ENCODE measurements at places on chromosomes 12 and 14. TPM values are rescaled to one million over a fixed set of nuclear protein-coding genes. Genes with fewer than 3 reads are reported as not detected.

DNA sequence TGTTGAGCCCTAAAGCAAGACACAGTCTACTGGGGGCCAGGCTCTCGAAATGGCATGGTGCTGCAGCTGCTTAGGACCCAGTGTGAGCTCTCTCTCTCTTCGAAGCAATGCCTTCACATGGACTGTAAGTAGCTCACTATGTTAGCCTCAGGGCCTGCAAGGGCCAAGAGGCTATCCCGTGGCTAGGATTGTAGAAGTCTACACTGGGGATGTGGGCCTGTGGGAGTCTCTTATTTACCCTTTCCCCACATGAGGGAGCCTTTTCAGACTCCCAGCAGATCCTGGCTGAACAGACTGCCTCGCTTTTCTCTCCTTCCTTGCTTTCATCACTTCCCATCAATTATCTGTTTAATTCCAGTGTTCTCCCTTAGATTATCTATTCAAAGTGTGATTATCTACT lies 101.4 kb downstream of the GPR65 start:
- no peaks in the 10 kb centered on the region for H3K4me1 ChIP-seq
- DNase-seq, result no peak
- no peaks in the 10 kb centered on the region for H3K27me3 ChIP-seq
- H3K36me3 ChIP-seq, result no peaks in the 10 kb centered on the region
- H3K4me3 ChIP-seq, result no peak overlapping the region
- H3K27ac ChIP-seq, result no peak overlapping the region

- no peak overlapping the region for H3K4me3 ChIP-seq
- H3K36me3 ChIP-seq, result no peaks in the 10 kb centered on the region
- no peak overlapping the region for H3K27ac ChIP-seq
- DNase-seq, result no peak
- H3K4me1 ChIP-seq, result no peaks in the 10 kb centered on the region
Measured at GRCh38 chr12:95673576-95673975, 117.0 kb downstream of the NTN4 start.

DNA sequence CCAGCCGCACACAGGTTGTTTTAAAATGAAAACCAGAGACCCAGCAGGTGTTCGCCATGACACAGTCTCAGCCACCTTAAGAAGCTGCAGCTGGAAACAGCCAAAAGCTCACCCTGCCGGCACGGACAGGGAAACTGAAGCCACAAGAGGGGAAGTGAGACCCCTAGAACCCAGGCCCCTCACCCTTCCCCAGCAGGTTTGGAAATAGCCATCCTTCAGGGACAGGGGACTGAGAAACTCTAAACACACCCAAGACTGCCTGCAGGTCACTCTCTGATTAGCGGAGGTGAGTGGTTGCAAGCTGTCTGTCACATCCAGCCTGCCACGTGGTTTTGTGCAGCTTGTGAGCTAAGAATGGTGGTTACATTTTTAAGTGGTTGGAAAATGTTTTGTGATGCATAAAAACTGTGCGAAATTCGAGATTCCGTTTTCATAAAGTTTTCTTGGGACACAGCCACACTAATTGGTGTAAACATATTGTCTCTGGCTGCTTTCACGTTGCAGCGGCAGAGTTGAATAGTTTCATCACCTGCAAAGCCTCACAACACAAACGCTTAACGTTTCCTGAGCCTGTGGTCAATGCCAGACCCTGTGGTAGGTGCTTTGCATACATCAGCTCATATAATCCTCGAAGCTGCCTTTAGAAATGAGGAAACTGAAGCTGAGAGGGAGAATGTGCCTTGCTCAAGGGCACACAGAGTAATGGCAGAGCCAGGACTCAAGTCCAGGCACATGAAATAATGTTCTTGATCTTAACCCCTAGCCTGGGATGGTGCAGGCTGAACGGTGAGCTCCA lies 1.7 kb upstream of the SELPLG start:
- H3K36me3 ChIP-seq, result no peaks in the 10 kb centered on the region
- no peak overlapping the region for H3K27ac ChIP-seq
- peaks cover 18% of the 10 kb centered on the region for H3K4me1 ChIP-seq
- H3K4me3 ChIP-seq, result no peak overlapping the region
- H3K27me3 ChIP-seq, result peaks cover 4% of the 10 kb centered on the region

GRCh38 chr14:69039288-69039628 lies 60.2 kb upstream of the ACTN1 start:
- no peaks in the 10 kb centered on the region for H3K36me3 ChIP-seq
- peak; percentile 21 for DNase-seq
- peaks cover 23% of the 10 kb centered on the region for H3K4me1 ChIP-seq
- H3K4me3 ChIP-seq, result no peak overlapping the region
- peaks cover 5% of the 10 kb centered on the region for H3K27me3 ChIP-seq

Gene ETFRF1
- polyA plus RNA-seq, result 13.6 TPM

- H3K4me3 ChIP-seq, result no peak overlapping the region
- no peaks in the 10 kb centered on the region for H3K36me3 ChIP-seq
- H3K27ac ChIP-seq, result no peak overlapping the region
- H3K27me3 ChIP-seq, result no peaks in the 10 kb centered on the region
Measured at GRCh38 chr12:63949902-63950301, 105.4 kb downstream of the SRGAP1 start.

DNA sequence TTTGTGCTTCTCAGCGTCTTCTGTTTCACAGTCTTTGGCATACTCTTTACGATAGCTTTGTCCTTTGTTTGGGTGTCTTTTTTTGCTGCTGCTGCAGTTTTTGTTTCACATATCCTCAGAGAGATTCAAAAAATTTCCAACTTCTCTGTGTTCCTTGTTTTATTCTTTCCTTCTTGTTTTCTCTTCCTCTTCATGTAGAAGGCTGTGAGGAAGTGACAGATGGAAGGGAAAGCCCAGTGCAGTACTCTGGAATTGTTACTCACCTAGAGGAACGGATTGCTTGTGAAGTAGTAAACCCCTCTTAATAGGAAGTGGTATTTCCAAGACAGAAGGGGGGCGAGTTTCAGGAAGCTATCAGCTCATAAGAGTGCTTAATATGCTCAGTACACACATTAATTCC lies 1.7 kb downstream of the CREBL2 start:
- no peaks in the 10 kb centered on the region for H3K36me3 ChIP-seq
- peaks cover 19% of the 10 kb centered on the region for H3K4me1 ChIP-seq
- DNase-seq, result no peak
- H3K27ac ChIP-seq, result no peak overlapping the region
- H3K4me3 ChIP-seq, result no peak overlapping the region

GRCh38 chr12:43238281-43238680 lies 313.7 kb downstream of the ADAMTS20 start:
- no peaks in the 10 kb centered on the region for H3K4me1 ChIP-seq
- H3K4me3 ChIP-seq, result no peak overlapping the region
- H3K36me3 ChIP-seq, result no peaks in the 10 kb centered on the region

DNA sequence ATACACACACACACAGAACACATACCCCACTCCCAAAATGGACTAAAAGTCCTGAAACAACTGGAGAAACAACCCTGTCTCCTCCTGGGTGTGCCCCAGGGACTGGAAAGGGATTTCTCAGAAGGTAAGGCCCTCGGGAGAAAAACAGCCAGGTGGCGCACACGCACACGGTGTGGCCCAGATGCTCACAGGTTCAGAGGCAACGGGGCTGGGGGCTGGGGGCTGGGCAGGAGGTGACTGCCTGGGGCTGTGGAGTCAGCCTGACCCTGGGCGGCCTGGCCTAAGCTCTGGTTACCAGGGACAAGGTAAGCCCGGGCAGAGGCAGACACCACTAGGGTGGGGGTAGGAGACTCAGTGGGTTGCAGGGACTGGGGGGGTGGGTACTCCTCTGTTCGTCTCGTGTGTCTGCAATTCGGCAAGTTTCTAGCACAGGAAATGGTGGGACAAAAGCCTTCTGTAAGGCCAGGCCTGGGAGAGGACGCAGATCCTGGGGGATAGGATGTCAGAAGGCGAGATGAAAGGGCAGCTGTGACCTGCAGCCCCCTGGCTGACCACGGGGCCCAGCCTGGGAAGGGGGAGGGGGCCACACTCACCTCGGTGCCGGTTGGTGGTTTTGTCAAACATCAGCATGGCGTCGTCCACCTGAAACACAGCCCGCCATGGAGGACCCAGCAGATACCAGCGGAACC lies 10.4 kb downstream of the MSI1 start:
- DNase-seq, result no peak
- peaks cover 30% of the 10 kb centered on the region for H3K27me3 ChIP-seq
- H3K4me1 ChIP-seq, result peaks cover 3% of the 10 kb centered on the region
- H3K36me3 ChIP-seq, result no peaks in the 10 kb centered on the region
- no peak overlapping the region for H3K4me3 ChIP-seq

DNA sequence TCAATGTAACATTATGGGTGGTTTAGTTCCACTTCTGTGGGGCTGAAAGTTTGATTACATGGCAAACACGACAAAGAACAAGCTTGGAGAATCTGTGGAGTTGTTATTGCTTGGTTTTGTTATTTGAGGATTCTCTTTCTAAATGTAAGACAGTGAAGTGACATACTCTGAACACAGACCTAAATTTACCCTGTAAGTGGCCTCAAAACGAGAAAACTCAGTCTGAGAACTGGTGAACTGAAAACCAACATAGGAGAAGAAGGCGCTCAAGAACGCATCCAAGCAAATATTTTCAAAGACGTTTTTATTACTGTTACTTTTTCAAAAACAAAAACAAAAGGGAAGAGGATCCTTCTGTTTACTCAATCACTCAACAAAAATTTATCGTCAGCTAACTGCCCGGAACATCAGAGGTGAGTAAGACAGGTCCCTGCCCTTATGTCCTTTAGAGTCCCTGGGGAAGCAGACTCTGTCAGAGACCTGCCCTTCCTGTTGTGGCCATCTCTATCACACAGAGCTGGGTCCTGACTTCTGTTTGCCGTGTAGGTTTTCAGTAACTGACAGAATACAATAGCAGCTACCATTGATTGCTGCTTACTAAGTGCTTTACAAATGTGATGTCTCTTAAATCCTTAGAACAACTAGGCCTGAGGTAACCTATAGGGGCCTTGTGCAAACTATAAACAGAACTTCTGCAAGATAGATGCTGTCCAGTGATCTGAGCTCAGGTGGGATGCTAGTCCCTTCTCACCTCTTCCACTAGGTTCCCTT lies 79.3 kb upstream of the C12orf71 start:
- no peak for DNase-seq
- H3K4me1 ChIP-seq, result no peaks in the 10 kb centered on the region
- no peaks in the 10 kb centered on the region for H3K27me3 ChIP-seq
- no peak overlapping the region for H3K4me3 ChIP-seq
- H3K27ac ChIP-seq, result no peak overlapping the region

DNA sequence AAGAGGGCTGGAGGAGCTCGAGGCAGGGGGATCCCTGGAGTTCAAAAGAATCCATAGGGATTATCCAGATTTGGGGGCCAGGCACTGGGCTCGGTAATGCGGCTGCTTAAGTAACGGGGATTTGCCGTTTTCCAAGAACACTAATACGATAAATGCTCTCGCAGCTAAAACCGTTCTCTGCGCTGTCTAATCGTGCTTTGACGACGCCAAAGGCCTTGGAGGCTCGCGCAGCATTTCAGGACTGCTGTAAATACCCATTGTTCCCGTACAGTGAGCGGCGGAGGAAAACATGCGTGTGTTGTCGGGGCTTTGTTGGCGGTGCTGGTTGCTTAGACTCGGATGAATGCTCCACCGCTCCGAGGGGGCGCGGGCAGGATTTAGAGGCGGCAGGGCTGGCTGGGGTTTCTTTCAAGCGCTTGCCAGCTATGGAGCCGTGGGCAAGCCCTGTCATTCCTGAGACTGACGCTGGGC lies 26.2 kb downstream of the DIO3 start:
- no peaks in the 10 kb centered on the region for H3K27me3 ChIP-seq
- DNase-seq, result no peak
- H3K27ac ChIP-seq, result no peak overlapping the region
- no peaks in the 10 kb centered on the region for H3K4me1 ChIP-seq

GRCh38 chr12:61220337-61220736 lies 1039.9 kb upstream of the USP15 start:
- DNase-seq, result no peak
- H3K4me3 ChIP-seq, result no peak overlapping the region
- H3K36me3 ChIP-seq, result no peaks in the 10 kb centered on the region

Gene TMEM263
- polyA plus RNA-seq, result 22.0 TPM

- no peak overlapping the region for H3K27ac ChIP-seq
- no peak overlapping the region for H3K4me3 ChIP-seq
- no peaks in the 10 kb centered on the region for H3K36me3 ChIP-seq
- H3K27me3 ChIP-seq, result no peaks in the 10 kb centered on the region
- DNase-seq, result no peak
Measured at GRCh38 chr12:78651755-78652154, 212.8 kb upstream of the SYT1 start.

DNA sequence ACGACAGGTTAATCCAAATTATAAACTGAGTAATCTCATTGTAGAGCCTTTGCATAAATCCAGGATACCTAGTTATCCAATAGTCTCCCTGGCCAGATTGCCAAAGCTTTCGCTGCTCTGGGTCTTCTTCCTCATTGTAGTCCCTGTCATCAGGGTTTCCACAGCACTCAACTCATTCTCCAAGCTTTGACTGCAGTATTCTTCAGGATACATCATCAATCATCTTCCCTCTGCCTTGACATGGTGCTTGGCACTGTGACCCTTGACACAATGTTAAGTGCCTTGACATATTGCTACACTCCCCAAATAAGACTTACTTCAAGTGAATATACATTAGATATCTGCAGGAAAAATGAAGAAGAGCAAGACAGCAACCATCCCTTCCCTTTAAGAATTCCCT lies 60.1 kb upstream of the RESF1 start:
- H3K27ac ChIP-seq, result no peak overlapping the region
- no peaks in the 10 kb centered on the region for H3K4me1 ChIP-seq
- no peak overlapping the region for H3K4me3 ChIP-seq
- DNase-seq, result no peak

Gene SNRPF
- 17.2 TPM for polyA plus RNA-seq

Gene LRR1
- 10.9 TPM for polyA plus RNA-seq
